ENCODE measurements at places on chromosomes 2 and 18.

GRCh38 chr2:169778446-169778845 is 20.2 kb upstream of the SSB start:
- DNase-seq: no peak

GRCh38 chr2:151024696-151025251 is 236.9 kb downstream of the RBM43 start:
- DNase-seq: no peak

DNA sequence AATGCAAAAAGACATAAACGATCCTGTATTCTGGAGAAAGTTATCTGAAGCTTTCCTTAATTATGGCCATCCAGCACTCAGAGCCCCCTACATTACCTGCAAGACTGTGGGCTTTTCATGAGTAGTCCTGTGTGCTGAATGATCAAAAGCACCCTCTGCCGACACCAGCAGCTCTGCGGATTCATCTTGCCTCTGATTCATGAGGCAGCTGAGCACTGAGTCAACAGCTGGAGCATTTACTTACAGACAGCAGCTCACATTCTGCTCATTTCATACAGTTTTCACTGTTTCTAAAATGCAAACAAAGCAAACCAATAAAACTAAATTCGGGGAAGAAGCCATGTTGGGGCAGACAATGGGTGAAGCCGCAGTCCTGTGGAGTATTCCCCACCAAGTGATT is 886.5 kb downstream of the CNTNAP5 start:
- no peak for DNase-seq

GRCh38 chr18:77250501-77250925 is 865 bp downstream of the GALR1 start:
- no peak for DNase-seq

- DNase-seq: no peak
Measured at GRCh38 chr2:204437815-204438756, 107.2 kb upstream of the PARD3B start.

DNA sequence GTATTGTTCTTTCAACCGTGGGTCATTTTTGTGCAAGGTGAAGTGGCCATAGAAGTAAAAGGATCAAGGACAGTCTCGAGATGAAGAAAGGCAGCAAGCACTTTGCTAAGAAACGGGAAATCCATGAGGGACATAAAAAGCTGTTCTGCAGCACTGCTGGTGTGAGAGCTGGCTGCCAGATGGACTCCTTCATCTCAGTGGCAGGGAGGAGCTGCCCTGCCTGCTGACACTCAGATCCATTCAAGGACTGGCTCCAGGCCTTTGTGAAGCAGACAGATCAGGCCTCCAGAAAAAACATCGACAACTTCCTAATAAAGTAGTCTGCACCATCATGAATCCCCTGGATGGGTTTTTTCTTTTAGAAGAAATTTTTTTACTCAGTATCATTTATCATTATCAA is 29.5 kb downstream of the RMC1 start:
- DNase-seq: no peak

GRCh38 chr2:180848393-180848792 is 132.0 kb upstream of the UBE2E3 start:
- DNase-seq: no peak

GRCh38 chr2:107107351-107107750 is 221.4 kb upstream of the ST6GAL2 start:
- DNase-seq: no peak

- no peak for DNase-seq
Measured at GRCh38 chr2:1742301-1742680, 2.0 kb downstream of the PXDN start.

GRCh38 chr2:232239951-232240681 is 138.4 kb upstream of the ALPP start:
- DNase-seq: no peak

- DNase-seq: no peak
Measured at GRCh38 chr2:177758591-177759371, 313.8 kb downstream of the PDE11A start.

DNA sequence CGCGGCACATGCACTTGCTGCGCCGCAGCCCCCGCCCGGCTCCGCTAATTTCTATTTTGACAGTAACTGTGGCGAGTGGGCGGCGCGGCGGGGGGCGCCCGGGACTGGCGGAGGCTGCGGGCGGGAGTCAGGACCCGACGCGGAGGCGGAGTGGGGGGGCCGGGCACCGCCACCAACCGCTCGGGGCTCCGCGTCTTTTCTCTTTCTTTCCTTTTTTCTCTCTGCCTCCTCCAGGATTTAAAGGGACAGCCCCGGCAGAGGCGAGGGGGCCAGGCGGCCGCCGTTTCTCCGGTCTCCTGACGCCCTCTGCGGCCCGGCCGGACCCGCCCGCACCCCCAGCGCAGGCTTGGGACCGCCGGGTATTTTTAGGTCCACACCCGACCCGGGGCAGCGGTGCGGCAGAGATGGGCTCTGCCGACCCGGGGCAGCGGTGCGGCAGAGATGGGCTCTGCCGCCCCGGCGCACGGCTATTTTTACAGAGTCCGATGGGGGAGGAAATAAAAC is 460 bp upstream of the ZBTB7C start:
- DNase-seq: no peak

DNA sequence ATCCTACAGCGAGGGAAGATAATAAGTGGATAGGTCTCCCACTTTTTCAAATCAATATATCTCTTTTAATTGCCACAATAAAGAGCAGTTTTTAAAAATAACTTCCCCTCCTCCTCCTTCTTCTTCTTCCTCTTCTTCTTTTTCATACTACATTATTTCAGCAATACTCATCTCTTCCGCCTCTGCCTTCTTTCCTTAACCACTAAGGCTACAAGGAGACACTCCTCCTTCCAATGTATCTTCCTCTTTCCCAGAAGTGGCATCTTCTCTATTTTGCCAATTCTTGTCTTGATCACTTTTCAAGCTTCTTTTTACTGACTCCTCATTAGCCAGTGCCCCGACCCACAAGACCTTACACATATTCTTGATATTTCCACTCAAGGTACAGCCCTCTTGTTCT is 546.6 kb upstream of the CHAC2 start:
- DNase-seq: no peak

GRCh38 chr2:231227310-231228162 is 29.1 kb downstream of the ARMC9 start:
- peak; percentile 42 for DNase-seq

All from central memory CD4-positive, alpha-beta T cell (primary cell).